ENCODE measurements at places on chromosomes 3 and 15. TPM values are rescaled to one million over a fixed set of nuclear protein-coding genes. Genes with fewer than 3 reads are reported as not detected.
A peak's percentile ranks its signal among the peaks of the same experiment; 100 is the strongest.

Gene SKOR1
- 0.68 TPM for total RNA-seq

DNA sequence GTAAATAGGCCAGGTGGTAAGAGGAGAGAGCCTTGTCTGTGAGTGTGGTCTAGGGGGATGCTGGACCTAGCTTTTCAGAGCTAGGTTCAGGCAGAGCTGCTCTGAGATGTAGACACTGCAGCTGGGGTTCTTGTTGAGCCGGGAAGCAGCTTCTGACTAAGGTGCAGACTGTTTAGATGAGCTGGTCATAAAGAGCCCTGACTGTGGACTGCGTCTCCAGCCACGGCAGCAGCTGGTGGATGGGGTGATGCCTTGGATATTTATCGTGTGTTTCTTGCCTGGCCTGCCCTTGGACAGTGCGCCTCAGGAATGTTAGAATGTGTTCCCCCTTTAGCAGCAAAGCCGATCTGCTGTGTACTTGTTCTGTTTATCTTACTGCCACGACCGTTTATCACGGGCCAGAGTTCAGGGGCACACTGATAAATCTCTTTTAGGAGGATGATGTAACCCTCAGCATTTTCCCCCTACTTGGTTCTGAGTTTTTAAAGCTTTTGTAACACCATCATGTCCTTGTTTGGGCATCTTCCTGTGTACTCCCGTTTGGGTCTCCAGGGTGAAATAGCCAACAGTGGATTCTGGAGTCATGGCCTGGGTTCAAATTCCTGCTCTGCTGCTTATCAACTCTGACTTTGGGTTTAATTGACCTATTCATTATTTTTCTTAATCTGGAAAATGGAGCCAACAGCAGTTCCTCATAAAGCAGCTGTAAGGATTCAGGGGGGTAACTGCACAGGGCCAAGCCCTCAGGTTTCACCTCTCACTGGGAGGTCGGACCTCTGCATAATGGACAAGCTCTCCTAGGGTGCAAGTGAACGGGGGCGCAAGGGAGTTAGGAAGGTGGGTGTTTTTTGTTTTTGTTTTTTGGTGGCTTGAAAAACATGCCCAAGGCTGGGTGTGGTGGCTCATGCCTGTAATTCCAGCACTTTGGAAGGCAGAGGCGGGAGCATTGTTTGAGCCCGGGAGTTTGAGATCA is 51.4 kb downstream of the FLNB start:
- no peak for DNase-seq
- H3K4me1 ChIP-seq: peaks cover 10% of the 10 kb centered on the region
- peak overlapping the region; percentile 70 for H3K27ac ChIP-seq
- no peaks in the 10 kb centered on the region for H3K36me3 ChIP-seq
- no peaks in the 10 kb centered on the region for H3K27me3 ChIP-seq

GRCh38 chr3:122705379-122705778 is 24.7 kb downstream of the PARP14 start:
- no peak overlapping the region for H3K27ac ChIP-seq
- H3K4me1 ChIP-seq: peaks cover 4% of the 10 kb centered on the region
- H3K27me3 ChIP-seq: no peaks in the 10 kb centered on the region
- no peak for DNase-seq

GRCh38 chr3:17664923-17665322 is 77.5 kb downstream of the TBC1D5 start:
- H3K27ac ChIP-seq: no peak overlapping the region
- no peaks in the 10 kb centered on the region for H3K4me1 ChIP-seq
- no peaks in the 10 kb centered on the region for H3K36me3 ChIP-seq
- no peaks in the 10 kb centered on the region for H3K27me3 ChIP-seq
- H3K4me3 ChIP-seq: no peak overlapping the region
- no peak for DNase-seq

All from spleen (tissue), 13 donors.